HCT116 (cell line): ENCODE measurements at places on chromosomes 1 and 21. TPM values are rescaled to one million over a fixed set of nuclear protein-coding genes. Genes with fewer than 3 reads are reported as not detected.

The PRAMEF6 gene
- total RNA-seq: not detected

GRCh38 chr1:81224222-81224621 lies 576.5 kb upstream of the ADGRL2 start:
- H3K4me1 ChIP-seq: no peaks in the 10 kb centered on the region
- DNase-seq: no peak
- H3K36me3 ChIP-seq: no peaks in the 10 kb centered on the region
- H3K4me3 ChIP-seq: no peak overlapping the region
- H3K27me3 ChIP-seq: no peaks in the 10 kb centered on the region

GRCh38 chr1:20008391-20008841 lies 29.0 kb upstream of the PLA2G2A start:
- no peaks in the 10 kb centered on the region for H3K36me3 ChIP-seq
- H3K27me3 ChIP-seq: no peaks in the 10 kb centered on the region; the same call in 1 of the 2 replicates
- DNase-seq: no peak
- no peaks in the 10 kb centered on the region for H3K4me1 ChIP-seq

GRCh38 chr1:30605441-30605920 lies 117.9 kb downstream of the MATN1 start:
- H3K36me3 ChIP-seq: no peaks in the 10 kb centered on the region
- no peaks in the 10 kb centered on the region for H3K4me1 ChIP-seq
- H3K4me3 ChIP-seq: no peak overlapping the region
- H3K27me3 ChIP-seq: no peaks in the 10 kb centered on the region
- no peak overlapping the region for H3K27ac ChIP-seq

GRCh38 chr1:48617252-48617651 lies 145.2 kb upstream of the SPATA6 start:
- peaks cover 44% of the 10 kb centered on the region for H3K27me3 ChIP-seq
- H3K4me3 ChIP-seq: no peak overlapping the region
- no peaks in the 10 kb centered on the region for H3K36me3 ChIP-seq
- H3K4me1 ChIP-seq: no peaks in the 10 kb centered on the region; the same call in 1 of the 2 replicates
- H3K27ac ChIP-seq: no peak overlapping the region
